ENCODE measurements at places on chromosomes 1 and 21.

- no peak for DNase-seq
These were observed 21.6 kb downstream of the GLMN start for GRCh38 chr1:92277105-92277723.

- no peak for DNase-seq
These were observed 85.9 kb upstream of the GADD45A start for GRCh38 chr1:67599085-67599484.

- DNase-seq = no peak
These were observed 9.8 kb downstream of the RAP1A start for GRCh38 chr1:111629190-111629954.

- DNase-seq = no peak
These were observed 83.9 kb downstream of the DTL start for GRCh38 chr1:212119397-212119837.

DNA sequence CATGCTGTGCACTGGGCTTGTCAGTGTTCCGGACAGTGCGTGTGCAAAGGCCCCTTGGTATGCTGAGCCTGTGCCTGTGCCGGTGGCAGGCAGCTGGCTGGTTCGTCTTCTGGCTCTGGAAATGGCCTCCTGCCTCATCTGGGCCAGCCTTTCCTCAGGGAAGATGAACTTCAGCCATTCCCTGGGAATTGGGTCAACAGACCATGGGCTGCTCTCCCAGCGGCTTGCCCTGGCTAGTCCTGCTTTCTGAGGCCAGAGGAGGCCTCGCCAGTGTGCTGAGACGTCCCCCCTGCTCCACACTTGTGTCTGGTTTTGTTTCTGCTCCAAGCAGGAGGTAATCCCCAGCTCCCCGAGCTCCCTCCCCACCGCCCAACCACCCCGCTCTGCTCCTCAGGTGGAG is 32.6 kb upstream of the RD3 start:
- DNase-seq = no peak

DNA sequence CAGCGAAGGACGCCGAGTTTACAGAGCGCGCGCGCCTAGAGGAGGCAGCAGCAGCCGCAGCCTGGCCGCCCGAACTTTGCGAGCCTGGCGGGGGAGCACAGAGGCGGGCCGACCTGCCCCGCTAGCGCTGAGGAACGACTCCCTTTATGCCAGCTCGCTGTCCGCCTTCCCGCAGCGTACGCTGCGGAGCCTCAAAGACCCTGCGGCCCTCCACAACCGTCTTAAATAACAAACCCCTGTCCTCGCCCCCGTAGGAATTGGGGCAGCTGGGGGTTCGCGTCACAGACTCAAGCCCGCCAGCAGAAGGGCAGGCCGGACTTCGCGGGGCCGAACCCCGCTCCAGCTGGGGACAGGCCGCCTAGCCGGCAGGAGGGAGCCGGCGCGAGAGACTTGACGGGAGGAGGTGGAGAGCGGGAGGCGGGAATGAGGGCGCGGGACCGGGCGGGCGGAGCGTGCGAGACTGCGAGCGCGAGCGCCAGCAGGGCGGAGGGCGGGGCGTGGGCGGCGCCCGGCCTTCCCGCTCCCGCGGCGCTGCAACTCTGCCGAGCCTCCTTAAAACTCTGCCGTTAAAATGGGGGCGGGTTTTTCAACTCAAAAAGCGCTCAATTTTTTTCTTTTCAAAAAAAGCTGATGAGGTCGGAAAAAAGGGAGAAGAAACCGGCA is 1.8 kb upstream of the CDKN2C start:
- DNase-seq = peak; percentile 68

GRCh38 chr1:70290218-70290617 is 64.3 kb downstream of the ANKRD13C start:
- no peak for DNase-seq

- DNase-seq = no peak
These were observed 278.6 kb upstream of the AJAP1 start for GRCh38 chr1:4375812-4376211.

DNA sequence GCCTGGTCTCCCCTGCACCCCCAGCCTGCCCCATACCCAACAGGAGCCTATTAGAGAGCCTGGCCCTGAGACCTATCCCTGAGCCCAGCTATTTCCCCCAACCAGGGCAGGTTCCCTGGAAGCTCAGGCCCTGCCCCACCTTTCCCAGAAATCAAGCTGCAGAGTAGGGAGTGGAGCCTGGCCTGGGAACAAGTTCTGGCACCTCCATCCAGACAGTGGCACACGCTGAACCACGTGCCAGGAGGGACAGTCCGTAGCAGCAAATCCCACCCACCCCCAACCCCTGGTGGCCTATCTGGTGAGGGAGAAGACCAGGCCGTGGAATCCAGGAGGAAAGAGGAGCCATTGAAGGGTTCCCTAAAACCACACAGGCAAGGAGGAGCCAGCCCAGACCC is 22.6 kb downstream of the TNNT2 start:
- no peak for DNase-seq

GRCh38 chr1:21307210-21307609 is 16.9 kb upstream of the ECE1 start:
- no peak for DNase-seq

- DNase-seq = peak; percentile 43
These were observed 712 bp downstream of the DEGS1 start for GRCh38 chr1:224183591-224184312.

Data from stimulated activated CD4-positive, alpha-beta T cell treated with anti-CD3 and anti-CD28 coated beads, TNF-alpha, amount 100 ng/mL, for 1 hour (primary cell).